AG09309 (cell line): ENCODE measurements at places on chromosomes 13 and 19.

- no peak for DNase-seq
These were observed 73.1 kb downstream of the ABCC4 start for GRCh38 chr13:95228130-95228529.

- DNase-seq = no peak
These were observed at the start of gene CLIP3 for GRCh38 chr19:36032251-36033104. TSS of gene CLIP3 (minus strand) at chr19:36032873. CDS start at chr19:36032357, 516 bp downstream.

- DNase-seq = peak; percentile 21
These were observed 47.1 kb upstream of the ZMYM5 start for GRCh38 chr13:19910336-19911072.

DNA sequence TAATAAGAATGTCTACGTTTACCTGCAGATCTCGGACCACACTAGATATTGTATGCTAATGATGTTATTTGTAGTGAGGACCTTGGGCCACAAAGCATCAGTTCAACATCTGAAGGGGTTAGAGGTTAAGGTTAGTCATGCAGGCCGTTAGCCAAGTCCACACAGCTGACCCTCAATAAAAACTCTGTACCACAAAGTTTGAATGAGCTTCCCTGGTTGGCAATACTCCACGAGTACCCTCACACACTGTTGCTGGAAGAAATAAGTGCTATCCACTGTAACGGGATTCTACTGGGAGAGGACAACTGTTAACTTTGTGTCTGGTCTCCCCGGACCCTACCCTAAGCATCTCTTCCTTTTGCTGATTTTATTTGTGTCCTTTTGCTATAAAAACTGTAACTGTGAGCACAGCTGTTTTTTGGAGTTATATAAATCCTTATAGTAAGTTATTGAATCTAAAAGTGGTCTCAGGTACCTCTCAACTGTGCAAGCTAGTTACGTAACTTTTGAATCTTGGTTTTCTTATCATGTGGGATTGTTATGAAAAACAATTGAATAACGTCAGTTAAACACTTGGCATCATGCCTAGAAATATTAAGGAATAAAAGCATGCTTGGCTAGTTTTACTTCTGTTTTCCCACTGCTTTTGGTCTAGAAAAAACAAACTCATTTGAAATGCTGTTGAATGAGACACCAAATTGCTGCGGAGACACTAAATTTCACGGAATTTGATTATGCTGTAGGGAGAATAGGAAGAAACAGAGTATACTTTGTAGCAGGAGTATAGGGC lies 181.5 kb downstream of the DNAJC3 start:
- no peak for DNase-seq

DNA sequence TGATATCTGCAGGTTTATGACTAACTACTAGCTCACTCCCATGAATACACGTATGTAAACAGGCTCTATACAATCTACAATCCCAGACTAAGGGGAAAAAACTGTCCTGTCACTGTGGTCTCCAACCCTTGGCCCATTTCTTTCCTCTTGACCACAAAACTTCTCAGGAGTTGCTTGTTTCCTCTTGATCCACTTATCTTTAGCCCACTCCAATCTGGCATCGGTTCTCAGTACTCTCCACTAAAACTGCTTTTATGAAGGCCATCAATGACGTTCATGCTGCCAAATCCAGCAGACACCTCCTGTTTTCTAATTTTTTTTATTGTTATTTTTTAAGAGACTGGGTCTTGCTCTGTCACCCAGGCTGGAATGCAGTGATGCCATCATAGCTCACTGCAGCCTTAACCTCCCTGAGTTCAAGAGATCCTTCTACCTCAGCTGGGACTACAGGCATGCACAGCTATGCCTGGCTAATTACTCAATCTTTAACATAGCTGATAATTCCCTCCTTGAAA lies 31.9 kb upstream of the USPL1 start:
- peak; percentile 18 for DNase-seq

- no peak for DNase-seq
These were observed 4.3 kb upstream of the VSTM2B start for GRCh38 chr19:29521291-29522075.

GRCh38 chr19:3547301-3547731 lies 8.3 kb downstream of the TEKTIP1 start:
- no peak for DNase-seq

GRCh38 chr13:44363631-44364344 lies 9.8 kb upstream of the SERP2 start:
- DNase-seq = no peak
